Fibroblast of skin of back (primary cell): ENCODE measurements at places on chromosomes 7 and 10.
A peak's percentile ranks its signal among the peaks of the same experiment; 100 is the strongest.

GRCh38 chr7:103141753-103142404 lies 7.0 kb downstream of the NAPEPLD start:
- DNase-seq = no peak

DNA sequence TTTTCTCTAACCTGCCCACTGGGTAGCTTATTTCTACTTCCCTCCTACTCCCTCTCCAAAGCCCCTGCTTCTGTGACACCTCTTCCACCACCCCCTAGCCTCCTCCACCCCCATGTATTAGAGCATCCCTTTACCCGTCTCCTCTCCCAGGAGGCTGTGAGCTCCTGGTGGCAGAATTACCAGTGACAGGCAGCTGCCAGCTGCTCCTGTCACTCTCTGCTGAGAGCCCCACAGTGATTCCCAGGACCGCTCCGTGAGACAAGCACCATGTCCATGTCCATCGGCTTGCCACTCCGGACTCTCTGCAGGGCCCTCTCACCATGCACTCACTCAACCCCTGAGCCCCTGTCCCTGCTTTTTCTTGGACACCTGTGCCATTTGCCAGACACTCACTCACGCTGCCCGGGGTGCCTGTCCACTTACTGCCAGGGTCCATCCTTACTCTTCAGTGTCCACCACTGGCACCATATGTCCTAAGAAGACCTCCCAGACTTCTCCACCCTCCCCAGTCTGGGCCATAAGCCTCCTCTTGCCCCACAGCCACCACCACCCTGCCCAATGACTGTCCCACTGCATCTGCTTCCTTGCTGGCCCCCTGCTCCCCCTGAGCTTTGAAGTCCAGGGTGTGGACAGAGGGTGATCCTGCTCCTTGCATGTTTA lies 9.8 kb downstream of the WDFY4 start:
- DNase-seq = no peak

GRCh38 chr10:49488056-49488717 lies 50.7 kb downstream of the ERCC6 start:
- no peak for DNase-seq

DNA sequence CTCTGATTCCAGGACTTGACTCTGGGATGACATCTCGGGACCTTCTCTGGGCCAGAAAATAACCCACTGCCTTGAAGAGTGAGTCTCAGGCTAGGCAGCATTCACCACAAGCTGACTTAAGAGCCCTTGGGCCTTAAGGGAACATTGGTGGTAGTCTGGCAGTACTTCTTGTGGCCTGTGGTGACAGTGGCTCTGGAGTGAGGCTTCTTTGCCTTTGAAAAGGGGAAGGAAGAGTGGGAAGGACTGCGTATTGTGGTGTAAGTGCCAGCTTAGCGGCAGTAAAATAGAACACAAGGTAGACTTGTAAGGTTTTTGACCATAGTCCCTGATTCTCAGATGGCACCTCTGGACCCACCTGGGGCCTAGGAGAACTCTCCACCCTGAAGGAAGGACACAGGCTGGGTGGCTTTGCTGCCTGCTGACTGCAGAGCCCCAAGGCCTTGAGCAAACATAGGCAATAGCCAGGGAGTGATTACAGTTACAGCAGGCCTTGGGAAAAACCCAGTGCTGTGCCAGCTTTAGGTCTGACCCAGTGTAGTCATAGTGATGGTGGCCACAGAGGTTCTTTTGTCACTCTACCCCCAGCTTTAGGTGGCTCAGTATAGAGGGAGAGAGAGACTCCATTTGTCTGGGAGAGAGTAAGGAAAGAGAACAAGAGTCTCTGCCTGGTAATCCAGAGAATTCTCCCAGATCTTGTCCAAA lies 483.9 kb downstream of the SH2D4B start:
- no peak for DNase-seq

DNA sequence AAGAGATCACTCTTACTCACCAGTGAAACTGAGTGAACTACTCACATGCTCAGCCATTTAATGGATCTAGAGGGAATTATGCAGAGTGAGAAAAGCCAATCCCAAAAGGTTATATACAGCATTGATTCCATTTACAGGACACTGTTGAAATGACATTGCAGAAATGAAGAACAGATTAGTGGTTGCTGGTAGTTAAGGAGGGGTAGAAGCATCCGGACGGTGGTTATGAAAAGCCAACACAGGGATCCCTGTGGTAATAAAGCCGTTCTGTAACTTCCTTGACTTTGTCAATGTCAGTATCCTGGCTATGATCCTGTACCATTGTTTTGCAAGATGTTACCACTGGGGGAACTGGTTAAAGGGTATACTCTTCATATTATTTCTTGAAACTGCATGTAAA lies 253.4 kb downstream of the USP6NL start:
- no peak for DNase-seq

- peak; percentile 1 for DNase-seq
These were observed 54.9 kb downstream of the ODAD2 start for GRCh38 chr10:27944005-27944404.

DNA sequence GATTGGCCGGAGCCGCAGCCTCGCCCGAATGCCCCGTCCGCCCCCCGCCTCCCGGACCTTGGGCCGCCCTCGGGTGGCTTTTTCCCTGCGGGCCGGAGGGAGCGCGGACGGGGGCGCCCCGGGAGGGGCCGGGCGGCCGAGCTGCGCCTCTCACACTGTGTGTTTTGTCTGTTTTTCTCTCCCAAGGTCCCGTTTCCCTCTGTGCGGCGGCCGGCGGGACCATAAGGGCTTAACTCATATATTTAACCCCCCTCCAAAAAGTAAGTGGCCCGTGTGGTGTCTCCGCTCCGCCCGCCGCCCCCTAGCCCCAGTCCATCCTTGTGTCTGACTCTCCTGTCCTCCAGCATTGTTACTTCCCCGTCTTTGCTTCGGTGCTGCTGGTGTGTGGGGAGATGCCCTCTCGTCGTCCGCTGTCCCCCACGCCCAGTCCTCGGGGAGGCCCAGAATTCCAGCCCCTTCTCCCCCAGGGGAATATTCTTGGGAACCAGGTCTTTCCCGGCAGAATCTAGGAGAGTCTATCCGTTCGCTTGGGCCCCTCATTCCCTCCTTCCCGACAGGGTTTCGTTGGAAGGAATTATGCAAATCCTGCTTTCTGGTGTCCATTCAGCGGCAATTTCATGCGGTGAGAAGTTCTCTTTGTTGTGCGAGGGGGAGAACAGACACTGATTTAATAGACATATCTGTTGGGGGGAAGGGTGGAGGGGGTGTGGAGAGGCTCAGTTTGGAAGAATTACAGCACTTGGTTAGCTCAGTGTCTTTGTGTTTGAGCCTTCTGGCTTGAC lies 1.3 kb downstream of the LCOR start:
- DNase-seq = peak; percentile 33

DNA sequence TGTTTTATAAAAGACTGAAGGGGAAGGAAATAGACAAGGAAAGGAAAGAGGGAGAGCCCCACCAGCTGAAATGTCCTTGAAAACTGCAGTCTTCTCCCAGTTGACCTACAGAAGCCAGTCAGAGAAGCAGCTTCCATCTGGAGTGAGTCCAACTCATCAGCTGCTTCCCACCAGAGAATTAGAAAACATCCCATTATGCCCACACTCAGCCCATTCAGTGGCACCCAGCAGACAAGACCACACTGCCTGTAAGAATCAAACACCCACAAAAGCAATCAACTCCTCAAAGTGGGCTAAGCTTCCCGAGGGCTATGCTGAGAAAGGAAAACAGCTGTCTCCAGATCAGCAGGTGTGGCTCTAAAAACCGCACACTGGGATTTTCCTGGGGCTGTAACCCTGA lies 29.6 kb upstream of the TMEM213 start:
- DNase-seq = no peak

DNA sequence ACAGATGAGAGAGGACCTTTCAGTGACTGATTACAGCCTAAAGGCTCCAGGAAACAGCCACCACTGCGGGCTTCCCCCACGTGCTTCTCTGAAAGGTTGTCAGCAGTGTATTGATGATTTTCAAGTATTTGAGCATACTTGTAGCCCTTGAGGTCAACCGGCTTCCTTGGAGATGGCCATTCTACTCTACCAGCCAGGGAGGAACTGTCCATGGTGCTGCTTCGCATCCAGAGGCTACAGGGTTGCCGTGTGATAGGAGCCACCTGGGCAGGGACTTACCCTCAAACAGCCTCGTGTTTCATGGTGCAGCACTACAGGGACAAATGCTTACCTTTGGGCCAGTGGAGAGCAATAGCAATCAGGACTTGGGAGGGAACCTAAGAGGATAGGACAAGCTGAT lies 179.5 kb downstream of the DPP6 start:
- DNase-seq = no peak

- no peak for DNase-seq
These were observed 75.9 kb downstream of the HIBADH start for GRCh38 chr7:27586825-27587224.

- DNase-seq = no peak
These were observed 27.9 kb upstream of the ABLIM1 start for GRCh38 chr10:114686013-114686412.

DNA sequence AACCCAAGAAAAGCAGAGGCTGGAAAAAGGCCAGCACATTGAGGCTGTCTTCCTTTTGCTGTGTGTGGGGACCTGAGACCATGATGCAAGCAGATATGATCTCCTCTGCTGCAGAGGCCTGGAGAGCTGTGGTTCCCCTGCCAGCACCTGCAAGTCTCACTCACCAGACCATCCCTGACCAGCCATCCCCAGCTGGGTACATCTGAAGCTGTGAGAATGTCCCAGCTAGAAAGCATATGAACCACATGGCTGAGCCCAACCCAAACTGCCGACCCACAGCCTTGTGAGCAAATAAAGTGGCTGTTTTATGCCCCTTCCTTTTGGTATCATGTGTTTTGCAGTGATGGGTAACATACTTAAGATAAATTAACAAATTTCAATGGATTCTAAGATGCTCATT lies 114.9 kb downstream of the DYNC2I1 start:
- no peak for DNase-seq

GRCh38 chr7:94403546-94403945 lies 8.9 kb downstream of the COL1A2 start:
- no peak for DNase-seq

DNA sequence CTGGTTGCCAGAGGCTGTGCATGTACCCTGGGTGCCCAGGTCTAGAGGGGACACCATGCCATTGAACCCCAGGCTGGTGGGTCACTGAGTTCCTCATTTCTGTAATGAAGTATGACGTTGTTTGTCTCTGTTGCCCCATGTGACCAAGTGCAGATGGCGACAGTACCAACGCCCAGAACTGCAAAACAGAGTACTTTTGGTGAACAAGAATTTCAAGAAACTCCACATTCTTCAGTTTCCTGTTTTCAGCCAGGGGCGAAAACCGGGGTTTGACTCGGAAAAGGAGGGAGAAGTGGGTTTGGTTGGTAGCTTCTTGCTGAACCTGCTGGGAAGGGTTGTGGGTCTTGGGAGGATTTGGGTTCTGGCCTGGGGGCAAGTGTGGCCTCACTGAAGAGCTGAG lies 18.2 kb downstream of the CYP17A1 start:
- no peak for DNase-seq

DNA sequence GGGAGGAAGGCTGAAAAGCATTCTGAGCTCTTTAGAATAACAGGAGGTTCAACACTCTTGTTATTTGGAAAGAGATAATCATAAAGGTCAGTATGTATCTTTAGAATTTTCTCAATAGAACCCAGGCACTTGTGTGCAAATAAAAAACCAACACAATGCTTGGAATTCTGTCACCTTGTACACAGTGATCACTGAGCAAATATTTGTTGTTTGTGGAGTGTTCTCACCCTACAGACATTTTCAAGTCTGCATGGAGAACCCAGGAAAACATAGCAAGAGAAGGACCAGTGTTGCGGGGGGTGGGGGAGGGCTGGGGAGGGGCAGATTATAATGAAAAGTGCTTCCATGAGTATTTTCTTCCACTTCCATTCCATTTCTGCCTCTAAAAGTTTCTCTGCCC lies 87.4 kb downstream of the FAM107B start:
- no peak for DNase-seq

DNA sequence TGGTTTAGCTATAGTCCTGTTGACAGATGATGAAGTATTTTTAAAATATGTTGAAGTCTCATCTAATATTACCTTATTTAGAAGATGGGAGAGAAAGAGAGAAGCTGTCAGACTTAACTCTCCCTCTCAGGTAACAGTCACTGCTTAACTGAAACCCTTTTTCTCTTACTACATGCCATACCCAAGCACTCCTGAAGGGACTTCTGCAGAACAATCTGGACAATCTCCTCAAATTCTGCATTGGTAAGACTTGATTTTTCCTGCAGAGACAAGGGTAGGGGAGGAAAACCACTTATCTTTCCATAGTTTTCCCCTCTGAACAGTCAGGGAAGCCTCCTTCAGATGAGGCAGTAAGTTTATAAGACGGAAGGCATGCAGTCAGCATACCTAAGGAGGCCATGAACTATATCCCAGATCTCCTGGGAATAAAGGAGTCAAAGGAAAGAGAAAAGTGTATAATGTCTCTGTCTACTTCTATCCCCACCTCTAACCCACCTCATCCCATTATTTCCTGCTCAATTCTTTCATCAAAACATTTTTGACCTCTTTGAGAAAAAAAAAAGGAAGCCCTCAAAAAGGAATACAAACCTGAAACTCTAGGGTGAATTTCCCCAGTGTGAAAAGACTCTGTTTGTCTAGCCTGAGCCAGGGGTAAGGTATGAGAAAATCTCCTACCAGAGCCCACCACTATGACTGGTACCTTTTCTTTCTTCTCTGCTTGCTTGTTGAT lies 9.4 kb downstream of the ZCWPW1 start:
- peak; percentile 54 for DNase-seq

GRCh38 chr10:86968271-86968993 lies at the start of gene ADIRF:
Gene ADIRF (plus strand): TSS chr10:86968482. CDS start chr10:86968545, 63 bp downstream.
- no peak for DNase-seq

- peak; percentile 71 for DNase-seq
These were observed 50.6 kb downstream of the HIPK2 start for GRCh38 chr7:139727151-139727705.

GRCh38 chr7:151342102-151342646 lies 562 bp downstream of the NUB1 start:
- DNase-seq = no peak

DNA sequence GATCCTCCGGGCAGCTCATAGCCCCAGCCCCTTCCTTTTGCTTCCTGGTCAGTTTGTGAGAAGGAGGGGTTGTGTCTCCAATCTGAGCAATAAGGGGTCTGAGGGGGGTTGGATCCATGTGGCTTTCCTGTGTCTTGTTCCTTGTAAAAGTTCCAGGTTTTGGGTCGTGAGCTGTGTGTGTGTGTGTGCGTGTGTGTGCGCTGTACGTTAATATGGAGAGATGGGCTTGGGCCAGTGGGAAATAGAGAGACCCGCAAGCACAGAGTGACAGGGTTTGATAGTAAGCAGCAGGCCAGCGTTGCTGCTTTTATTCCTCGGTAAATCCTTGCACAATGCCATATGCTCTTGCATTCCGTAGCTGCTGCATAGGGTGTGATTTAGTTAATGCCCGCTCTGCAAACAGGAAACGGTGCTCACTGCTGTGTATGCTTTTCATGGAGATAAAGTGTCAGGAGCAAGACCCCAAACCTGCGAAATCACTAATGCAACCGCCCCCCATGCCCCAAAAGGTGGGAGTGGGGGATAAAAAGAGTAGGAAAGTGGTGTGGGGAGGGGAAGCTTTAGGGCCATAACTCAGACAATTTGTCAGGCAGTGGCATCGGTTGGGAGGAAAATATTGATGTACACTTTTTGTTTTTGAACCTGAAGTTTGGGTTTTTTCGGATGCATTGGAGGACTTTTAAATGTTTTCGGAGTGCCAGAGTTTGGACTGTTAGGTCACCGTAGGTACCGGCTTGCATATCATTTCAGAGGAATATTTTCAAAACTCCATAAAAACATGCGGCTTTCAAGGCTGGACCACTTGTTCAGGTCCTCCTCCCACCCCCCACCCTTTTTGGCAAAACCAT lies 108.7 kb downstream of the TCF7L2 start:
- peak; percentile 66 for DNase-seq
